Vagina (tissue), 2 donors: ENCODE measurements at places on chromosomes 12 and 14. TPM values are rescaled to one million over a fixed set of nuclear protein-coding genes. Genes with fewer than 3 reads are reported as not detected.

- H3K4me3 ChIP-seq = no peak overlapping the region
- no peak for DNase-seq
- no peak overlapping the region for H3K27ac ChIP-seq
- no peaks in the 10 kb centered on the region for H3K36me3 ChIP-seq
- H3K4me1 ChIP-seq = no peaks in the 10 kb centered on the region
- no peaks in the 10 kb centered on the region for H3K27me3 ChIP-seq
These were observed 113.6 kb downstream of the CCER1 start for GRCh38 chr12:90841336-90841735.

- no peak overlapping the region for H3K27ac ChIP-seq
- no peaks in the 10 kb centered on the region for H3K36me3 ChIP-seq
- H3K4me1 ChIP-seq = peaks cover 6% of the 10 kb centered on the region
- no peak for DNase-seq
- no peak overlapping the region for H3K4me3 ChIP-seq
These were observed 16.4 kb upstream of the MIA2 start for GRCh38 chr14:39217214-39217879.

- H3K27me3 ChIP-seq = no peaks in the 10 kb centered on the region
- H3K4me3 ChIP-seq = no peak overlapping the region
- DNase-seq = no peak
- no peaks in the 10 kb centered on the region for H3K36me3 ChIP-seq
These were observed 29.4 kb downstream of the FAIM2 start for GRCh38 chr12:49874142-49874897.

DNA sequence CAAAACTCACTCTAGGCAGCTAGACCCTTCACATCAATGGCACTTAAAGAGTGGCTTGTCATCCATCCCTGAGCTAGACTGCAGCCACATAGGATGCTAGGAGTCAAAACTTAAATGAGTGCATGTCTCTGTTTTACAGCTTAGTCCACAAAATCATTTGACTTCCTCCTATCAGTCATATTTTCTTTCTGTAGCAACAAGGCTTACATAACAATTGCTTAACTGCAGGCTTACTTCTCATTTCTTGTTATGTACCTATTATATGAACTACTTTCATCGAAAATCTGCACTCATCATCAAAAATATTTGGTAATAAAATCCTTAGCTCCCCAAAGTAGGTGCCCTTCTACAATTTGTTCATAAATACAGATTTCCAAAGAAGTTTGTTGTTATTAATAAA lies 30.1 kb downstream of the CLEC1A start:
- peaks cover 12% of the 10 kb centered on the region for H3K4me1 ChIP-seq
- no peak for DNase-seq
- H3K36me3 ChIP-seq = no peaks in the 10 kb centered on the region
- peak overlapping the region; percentile 50 for H3K27ac ChIP-seq
- no peak overlapping the region for H3K4me3 ChIP-seq
- H3K27me3 ChIP-seq = no peaks in the 10 kb centered on the region

- peak overlapping the region; percentile 66 for H3K4me3 ChIP-seq
- DNase-seq = no peak
- H3K36me3 ChIP-seq = no peaks in the 10 kb centered on the region
- no peaks in the 10 kb centered on the region for H3K27me3 ChIP-seq
- peaks cover 9% of the 10 kb centered on the region for H3K4me1 ChIP-seq
These were observed 1.2 kb upstream of the KCNMB4 start for GRCh38 chr12:70364695-70365397.

- no peaks in the 10 kb centered on the region for H3K27me3 ChIP-seq
- H3K4me1 ChIP-seq = peaks cover 7% of the 10 kb centered on the region
- no peak for DNase-seq
- no peaks in the 10 kb centered on the region for H3K36me3 ChIP-seq
- H3K4me3 ChIP-seq = no peak overlapping the region
These were observed 461.5 kb downstream of the RMST start for GRCh38 chr12:97924122-97924521.

DNA sequence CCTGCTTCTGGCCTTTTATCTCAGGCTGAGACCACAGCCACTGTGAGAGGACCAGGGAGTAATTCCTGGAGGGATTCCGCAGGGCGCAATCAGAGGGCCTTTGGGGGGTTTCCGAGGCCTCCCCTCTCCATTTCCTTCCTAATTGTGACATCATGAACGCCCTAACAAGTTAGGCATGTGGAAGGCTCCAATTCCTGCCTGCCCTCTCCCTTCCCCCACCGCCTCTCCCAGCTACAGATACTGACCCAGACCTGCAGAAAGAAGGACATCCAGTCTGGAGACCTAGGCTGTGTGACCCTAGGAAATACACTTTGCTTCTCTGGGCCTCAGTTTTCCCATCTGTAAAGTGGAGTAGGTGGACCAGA lies 637.9 kb downstream of the MED13L start:
- no peak overlapping the region for H3K27ac ChIP-seq
- H3K4me3 ChIP-seq = no peak overlapping the region
- H3K36me3 ChIP-seq = no peaks in the 10 kb centered on the region
- H3K27me3 ChIP-seq = no peaks in the 10 kb centered on the region
- DNase-seq = no peak

DNA sequence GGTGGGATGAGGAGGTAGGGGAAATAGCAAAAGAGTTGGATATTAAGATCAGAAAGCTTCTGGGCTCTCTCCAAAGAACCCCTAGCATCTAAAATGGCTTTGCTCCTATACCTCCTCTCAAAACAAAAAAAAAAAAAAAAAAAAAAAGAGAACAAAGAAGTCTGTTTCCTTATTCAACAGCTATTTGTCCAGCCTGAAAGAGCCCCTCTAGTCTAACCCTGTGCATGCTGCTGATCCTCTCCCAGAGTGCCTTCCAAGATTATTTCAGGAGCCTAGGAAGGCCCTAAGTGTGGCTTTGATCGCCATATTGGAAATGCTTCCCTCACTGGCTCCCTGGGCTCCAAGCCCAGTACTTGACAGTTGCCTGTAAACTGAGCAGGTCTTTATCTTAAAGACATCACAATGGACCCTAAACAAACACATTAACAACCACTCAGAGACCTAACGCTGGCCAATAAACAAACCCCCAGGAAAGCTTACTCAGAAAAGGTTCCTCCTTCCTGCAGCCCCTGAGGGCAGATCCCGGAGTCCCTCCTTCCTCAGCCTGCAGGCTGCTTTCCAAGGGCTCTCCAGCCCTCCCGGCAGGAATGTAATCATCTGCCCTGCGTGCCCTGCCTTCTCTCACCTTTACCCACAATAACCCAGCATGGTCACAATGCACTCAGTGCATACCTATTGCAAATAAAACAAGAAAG lies 17.4 kb upstream of the COL2A1 start:
- H3K4me1 ChIP-seq = no peaks in the 10 kb centered on the region
- H3K4me3 ChIP-seq = no peak overlapping the region
- no peaks in the 10 kb centered on the region for H3K36me3 ChIP-seq
- DNase-seq = no peak
- no peak overlapping the region for H3K27ac ChIP-seq

DNA sequence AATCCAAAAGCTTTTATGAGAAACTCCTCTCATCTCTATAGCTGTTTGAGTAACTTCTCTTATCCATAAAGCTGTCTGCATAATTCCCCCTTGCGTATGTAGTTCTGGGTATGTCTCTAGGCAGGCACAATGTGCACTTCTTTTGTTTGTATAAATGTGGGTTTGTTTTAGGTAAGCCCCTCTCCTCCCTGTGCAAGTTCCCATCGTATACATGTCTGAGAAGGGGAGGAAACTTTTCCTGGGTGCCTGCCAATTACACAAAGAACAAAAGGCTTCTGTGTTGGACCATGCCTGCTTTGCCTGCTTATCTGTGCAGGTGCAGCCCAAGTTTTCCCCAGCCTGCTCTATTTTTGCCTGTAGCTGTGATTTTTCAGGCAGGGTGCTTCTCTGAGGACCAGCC lies 96.7 kb downstream of the CCER1 start:
- no peak for DNase-seq
- no peak overlapping the region for H3K27ac ChIP-seq
- peaks cover 7% of the 10 kb centered on the region for H3K4me1 ChIP-seq
- H3K4me3 ChIP-seq = no peak overlapping the region
- H3K36me3 ChIP-seq = no peaks in the 10 kb centered on the region

DNA sequence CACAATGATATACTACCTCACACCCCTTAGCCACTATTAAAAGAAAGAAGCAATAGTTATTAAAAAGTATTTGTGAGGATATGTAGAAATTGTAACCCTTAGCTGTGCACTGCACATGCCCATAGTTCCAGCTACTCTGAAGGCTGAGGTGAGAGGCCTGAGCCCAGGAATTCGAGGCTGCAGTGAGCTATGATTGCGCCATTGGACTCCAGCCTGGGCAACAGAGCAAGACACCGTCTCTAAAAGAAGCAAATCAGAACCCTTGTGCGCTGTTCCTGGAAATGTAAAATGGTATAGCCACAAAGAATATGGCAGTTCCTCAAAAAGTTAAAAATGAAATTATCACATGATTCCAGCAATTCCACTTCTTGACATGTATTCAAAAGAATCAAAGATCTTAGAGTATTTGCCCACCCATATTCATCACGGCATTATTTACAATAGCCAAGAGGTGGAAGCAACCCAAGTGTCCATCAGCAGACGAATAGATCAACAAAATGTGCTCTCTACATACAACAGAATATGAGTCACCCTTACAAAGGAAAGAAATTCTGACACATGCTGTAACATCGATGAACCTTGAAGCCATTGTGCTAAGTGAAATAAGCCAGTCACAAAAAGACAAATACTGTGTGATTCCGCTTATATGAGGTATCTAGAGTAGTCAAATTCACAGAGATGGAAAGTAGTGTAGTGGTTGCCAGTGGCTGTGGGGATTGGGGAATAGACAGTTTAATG lies 23.7 kb upstream of the YLPM1 start:
- no peaks in the 10 kb centered on the region for H3K27me3 ChIP-seq
- H3K36me3 ChIP-seq = no peaks in the 10 kb centered on the region
- H3K27ac ChIP-seq = no peak overlapping the region
- H3K4me1 ChIP-seq = no peaks in the 10 kb centered on the region

DNA sequence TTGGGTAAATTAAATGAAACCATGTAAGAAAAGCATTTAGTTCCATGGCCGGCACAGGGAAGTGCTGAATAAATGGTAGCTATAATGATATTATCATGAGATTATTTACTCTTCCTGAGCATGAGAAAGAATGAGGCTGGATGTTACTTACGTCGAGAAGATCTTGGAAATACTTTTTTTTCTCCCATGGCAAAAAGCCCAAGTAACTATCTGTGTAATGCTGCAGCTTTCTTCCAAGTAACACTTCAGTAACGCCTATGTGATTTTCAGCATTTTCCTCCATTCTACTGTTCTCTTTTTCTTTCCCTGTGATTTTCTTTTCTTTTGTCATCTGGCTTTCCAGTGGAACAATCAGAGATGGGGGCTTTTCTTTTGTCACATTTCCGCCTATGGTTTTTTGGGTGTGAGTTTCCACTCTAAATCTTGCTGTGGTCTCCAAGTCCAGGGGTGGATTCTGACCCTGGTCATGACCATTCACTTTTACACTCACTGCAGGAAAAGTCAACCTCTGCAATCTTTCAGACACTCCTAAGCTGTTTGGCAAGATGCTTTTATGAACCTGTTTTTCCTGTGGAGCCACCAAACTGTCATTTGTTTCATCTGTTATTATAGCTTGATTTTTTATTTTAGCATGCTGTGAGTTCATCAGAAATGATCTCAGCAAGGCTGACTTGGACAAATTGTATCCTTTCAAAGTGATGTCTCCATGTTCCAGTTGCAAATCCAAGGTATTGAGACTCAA lies 25.0 kb upstream of the SYCP3 start:
- H3K4me3 ChIP-seq = no peak overlapping the region
- peaks cover 34% of the 10 kb centered on the region for H3K36me3 ChIP-seq
- DNase-seq = no peak
- peaks cover 9% of the 10 kb centered on the region for H3K4me1 ChIP-seq
- no peak overlapping the region for H3K27ac ChIP-seq
- no peaks in the 10 kb centered on the region for H3K27me3 ChIP-seq

- H3K4me3 ChIP-seq = no peak overlapping the region
- no peak for DNase-seq
- no peaks in the 10 kb centered on the region for H3K36me3 ChIP-seq
- H3K4me1 ChIP-seq = peaks cover 32% of the 10 kb centered on the region
- H3K27me3 ChIP-seq = no peaks in the 10 kb centered on the region
- peak overlapping the region; percentile 30 for H3K27ac ChIP-seq
These were observed 119.1 kb downstream of the TTC7B start for GRCh38 chr14:90697132-90697531.

GRCh38 chr14:34693228-34693939 lies 21.0 kb downstream of the CFL2 start:
- no peaks in the 10 kb centered on the region for H3K36me3 ChIP-seq
- peaks cover 4% of the 10 kb centered on the region for H3K4me1 ChIP-seq
- no peaks in the 10 kb centered on the region for H3K27me3 ChIP-seq
- no peak for DNase-seq

DNA sequence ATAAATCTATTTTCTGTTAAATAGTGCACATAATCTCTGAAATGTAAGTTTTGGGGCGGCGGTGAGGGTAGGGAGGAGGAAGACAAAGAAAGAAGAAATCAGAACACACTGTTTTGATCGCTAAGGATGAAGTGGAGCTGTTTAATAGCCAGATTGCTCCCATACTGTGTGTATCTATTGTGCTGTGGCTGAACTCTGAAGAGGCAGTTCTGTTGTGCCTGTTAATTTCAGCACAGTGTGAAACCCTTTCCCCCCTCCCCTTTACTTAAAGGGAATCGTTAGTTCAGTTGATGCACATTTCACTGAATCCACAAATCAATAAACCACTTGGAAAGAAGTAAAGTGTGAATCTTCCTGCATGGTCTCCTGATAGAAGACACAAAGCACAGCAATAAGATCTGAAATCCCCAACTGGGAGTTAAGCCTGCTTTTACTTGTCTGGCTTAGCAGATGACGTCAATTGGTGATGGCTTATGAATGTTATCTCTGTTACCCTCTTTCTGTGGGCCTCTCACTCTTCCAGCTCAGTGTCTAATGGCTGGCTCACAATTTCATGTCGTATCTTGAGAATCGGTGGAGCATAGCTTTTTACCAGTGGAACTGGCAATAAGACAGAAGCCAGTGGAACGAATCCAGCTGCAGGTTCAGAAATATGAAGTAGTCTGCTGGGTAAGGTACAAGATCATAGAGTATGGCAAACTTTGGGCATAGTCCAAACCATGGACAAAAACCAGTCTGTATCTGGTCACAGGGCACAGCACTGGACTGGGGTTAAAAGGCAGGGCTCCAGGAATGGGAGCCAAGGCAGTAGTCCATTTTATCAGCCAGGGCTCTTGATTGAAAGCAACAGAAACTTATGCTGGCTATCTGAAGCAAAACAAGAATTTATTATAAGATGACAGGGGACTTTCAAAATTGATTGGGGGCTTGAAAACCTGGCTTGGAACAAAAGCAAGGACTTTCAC lies 413.5 kb upstream of the SEL1L start:
- H3K36me3 ChIP-seq = no peaks in the 10 kb centered on the region
- H3K27me3 ChIP-seq = no peaks in the 10 kb centered on the region
- DNase-seq = no peak
- H3K4me3 ChIP-seq = no peak overlapping the region
- no peak overlapping the region for H3K27ac ChIP-seq

- DNase-seq = no peak
- H3K4me3 ChIP-seq = no peak overlapping the region
- H3K27ac ChIP-seq = no peak overlapping the region
- H3K4me1 ChIP-seq = peaks cover 81% of the 10 kb centered on the region
- peaks cover 6% of the 10 kb centered on the region for H3K36me3 ChIP-seq
- H3K27me3 ChIP-seq = no peaks in the 10 kb centered on the region
These were observed 53.9 kb downstream of the HNRNPC start for GRCh38 chr14:21215130-21215878.

Gene OVCH1
- total RNA-seq = 0.25 TPM

Gene FAIM2
- 19.4 TPM for total RNA-seq

Gene PTPRR
- total RNA-seq = 0.98 TPM

Gene ATF7
- total RNA-seq = 34.9 TPM

Gene CD27
- 1.2 TPM for total RNA-seq

Gene KRT6A
- 7,258 TPM for total RNA-seq

Gene TBK1
- total RNA-seq = 29.0 TPM
